ENCODE measurements at places on chromosomes 4 and X. TPM values are rescaled to one million over a fixed set of nuclear protein-coding genes. Genes with fewer than 3 reads are reported as not detected.

DNA sequence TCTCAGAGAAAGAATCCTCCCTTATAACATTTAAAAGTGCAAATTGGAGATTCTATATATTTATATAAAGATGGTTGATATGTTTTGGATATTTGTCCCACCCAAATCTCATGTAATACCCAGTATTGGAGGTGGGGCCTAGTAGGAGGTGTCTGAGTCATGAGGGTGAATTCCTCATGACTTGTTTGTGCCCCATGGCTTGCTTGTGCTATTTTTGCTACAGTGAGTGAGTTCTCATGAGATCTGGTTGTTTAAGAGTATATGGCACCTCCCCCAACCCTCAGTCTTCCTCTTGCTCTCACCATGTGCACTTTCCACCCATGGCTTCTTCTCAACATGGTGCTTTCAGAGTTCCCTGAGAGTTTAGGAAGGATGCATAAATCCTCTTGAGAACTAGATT, 9.5 kb upstream of the ANKRD50 start:
- no peaks in the 10 kb centered on the region for H3K27me3 ChIP-seq
- H3K27ac ChIP-seq, result no peak overlapping the region
- no peaks in the 10 kb centered on the region for H3K36me3 ChIP-seq
- no peaks in the 10 kb centered on the region for H3K4me1 ChIP-seq

Gene MAGEA3
- total RNA-seq, result not detected

GRCh38 chrX:7225338-7225737, 77.4 kb upstream of the PUDP start:
- H3K27me3 ChIP-seq, result no peaks in the 10 kb centered on the region
- no peak overlapping the region for H3K4me3 ChIP-seq
- peaks cover 2% of the 10 kb centered on the region for H3K36me3 ChIP-seq
- no peak overlapping the region for H3K27ac ChIP-seq

DNA sequence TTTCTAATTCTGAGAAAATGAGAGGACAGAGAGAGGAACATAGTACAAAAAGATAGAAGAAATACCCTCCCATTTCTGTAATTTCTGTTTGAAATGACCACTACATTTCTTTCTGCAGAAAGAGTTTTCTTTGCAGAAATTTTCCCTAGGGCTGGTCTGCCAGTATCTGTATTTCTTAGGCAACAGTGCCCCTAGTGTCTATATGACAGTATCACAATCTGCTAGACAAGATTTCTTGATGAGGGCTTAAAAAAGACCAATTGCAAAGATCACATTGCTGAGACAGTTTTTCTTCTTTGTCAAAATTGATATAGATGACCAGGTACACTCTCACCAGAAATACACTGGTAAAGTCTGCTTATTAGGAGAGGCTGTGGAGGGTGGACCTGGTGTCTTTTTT, 81.0 kb upstream of the ZDHHC15 start:
- H3K27me3 ChIP-seq, result peaks cover 6% of the 10 kb centered on the region
- H3K4me3 ChIP-seq, result no peak overlapping the region
- peaks cover 6% of the 10 kb centered on the region for H3K36me3 ChIP-seq
- DNase-seq, result no peak
- no peak overlapping the region for H3K27ac ChIP-seq
- peaks cover 3% of the 10 kb centered on the region for H3K4me1 ChIP-seq

- H3K4me3 ChIP-seq, result no peak overlapping the region
- no peaks in the 10 kb centered on the region for H3K4me1 ChIP-seq
- H3K27ac ChIP-seq, result no peak overlapping the region
- H3K36me3 ChIP-seq, result no peaks in the 10 kb centered on the region
- peaks cover 33% of the 10 kb centered on the region for H3K27me3 ChIP-seq
Observed at GRCh38 chr4:168643111-168643795, 146.4 kb downstream of the PALLD start.

Gene CAPN6
- total RNA-seq, result not detected

DNA sequence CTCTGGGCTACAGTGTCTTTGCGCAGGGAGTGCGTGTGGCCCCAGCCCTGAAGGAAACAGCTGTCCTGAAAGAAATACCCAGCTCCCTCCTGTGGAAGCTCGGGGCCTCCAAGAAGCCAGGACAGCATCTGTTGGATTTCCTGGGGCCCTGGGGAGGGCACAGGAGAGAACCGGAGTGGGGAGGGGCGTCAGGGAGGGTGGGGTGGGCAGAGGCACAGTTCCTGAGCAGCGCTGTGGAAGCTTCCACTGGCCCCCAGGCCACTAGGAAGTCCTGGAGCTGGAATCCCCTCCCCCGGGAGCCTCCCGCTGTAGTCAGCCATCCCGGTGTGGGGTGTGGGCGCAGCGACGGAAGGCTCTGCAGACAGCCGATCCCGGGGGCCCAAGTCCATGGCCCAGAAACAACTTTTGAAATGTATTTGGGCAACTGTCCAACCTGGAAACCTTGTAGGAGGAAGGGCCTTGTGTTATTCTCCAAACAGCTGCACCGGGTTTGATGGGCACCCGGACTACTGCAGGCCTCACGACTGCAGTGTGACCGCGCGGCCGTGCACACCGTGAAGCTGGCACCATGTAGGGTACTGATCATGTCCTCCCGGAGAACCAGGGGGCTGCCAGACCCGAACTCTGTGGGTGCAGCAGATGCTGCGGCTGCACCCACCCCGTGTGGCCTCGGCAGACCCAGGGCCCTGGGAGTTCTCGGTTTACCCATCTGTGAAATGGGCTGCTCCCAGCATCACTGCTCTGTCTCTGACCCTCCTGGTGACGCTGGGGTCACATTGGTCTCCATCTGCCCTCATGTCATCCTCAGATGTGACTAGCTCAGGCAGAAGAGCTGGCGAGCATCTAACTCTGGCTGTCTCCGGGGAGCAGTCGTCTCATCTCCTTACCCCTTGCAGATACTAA, 68.5 kb upstream of the HMX1 start:
- H3K27ac ChIP-seq, result no peak overlapping the region
- no peak for DNase-seq
- no peaks in the 10 kb centered on the region for H3K36me3 ChIP-seq
- peaks cover 6% of the 10 kb centered on the region for H3K4me1 ChIP-seq
- peaks cover 6% of the 10 kb centered on the region for H3K27me3 ChIP-seq
- H3K4me3 ChIP-seq, result no peak overlapping the region

GRCh38 chrX:96181605-96182004, 503.0 kb upstream of the DIAPH2 start:
- no peaks in the 10 kb centered on the region for H3K27me3 ChIP-seq
- no peaks in the 10 kb centered on the region for H3K36me3 ChIP-seq
- H3K4me1 ChIP-seq, result no peaks in the 10 kb centered on the region
- H3K4me3 ChIP-seq, result no peak overlapping the region

DNA sequence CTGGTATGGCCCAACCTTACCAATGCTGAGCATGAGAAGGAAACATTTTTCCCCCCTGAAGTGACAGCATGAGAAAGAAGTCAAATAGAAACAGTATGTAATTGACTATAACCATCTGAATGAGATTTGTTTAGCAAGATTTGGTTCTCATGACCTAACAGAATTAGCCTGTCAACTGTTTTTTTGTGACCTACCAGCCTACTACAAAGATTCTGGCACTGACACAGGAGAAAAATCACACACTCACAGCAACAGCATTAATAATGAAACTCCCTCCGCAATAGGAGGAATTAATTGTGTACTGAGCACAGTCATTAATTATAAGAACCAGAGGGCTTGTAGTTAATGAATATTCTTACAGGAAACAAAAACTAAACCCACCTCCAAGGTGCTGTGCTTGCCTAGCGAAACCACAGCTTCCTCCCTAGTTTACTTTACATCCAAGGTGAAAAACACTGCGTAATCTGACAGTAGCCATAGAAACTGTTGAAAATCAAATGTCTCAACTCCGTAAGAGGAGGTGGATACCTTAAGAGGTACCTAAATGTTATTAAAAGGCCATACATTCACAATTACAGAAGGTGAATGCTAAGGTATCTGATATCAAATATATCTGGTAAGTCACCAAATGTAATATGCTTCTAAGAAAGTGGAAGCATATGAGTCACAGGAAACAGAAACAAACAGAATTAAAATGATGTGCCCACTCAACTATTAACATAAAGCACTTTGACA, 34.9 kb downstream of the MMRN1 start:
- peak overlapping the region; percentile 42 for H3K4me3 ChIP-seq
- peaks cover 6% of the 10 kb centered on the region for H3K36me3 ChIP-seq
- no peak for DNase-seq
- peaks cover 4% of the 10 kb centered on the region for H3K4me1 ChIP-seq

DNA sequence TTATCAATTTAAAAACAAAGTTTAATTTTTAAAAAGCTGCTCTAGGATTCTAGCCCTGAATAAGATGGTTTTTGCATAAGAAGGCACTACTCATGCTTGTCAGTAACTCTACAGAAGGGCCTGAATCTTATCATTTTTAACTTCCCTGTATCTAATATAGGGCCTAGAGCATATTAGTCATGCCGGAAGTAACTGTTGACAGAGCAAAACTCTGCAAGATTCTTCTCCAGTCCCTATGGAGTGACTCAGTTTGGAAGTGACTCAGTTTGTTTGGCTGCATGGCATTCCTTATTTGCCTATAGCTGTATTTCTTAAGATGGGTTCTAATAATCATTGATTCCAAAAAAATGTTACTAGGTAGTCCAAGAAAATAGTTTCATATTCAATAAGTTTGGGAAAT, 431.8 kb upstream of the HTR2C start:
- no peak for DNase-seq
- H3K4me3 ChIP-seq, result no peak overlapping the region
- no peaks in the 10 kb centered on the region for H3K4me1 ChIP-seq
- no peaks in the 10 kb centered on the region for H3K27me3 ChIP-seq
- no peak overlapping the region for H3K27ac ChIP-seq

Gene STK32B
- total RNA-seq, result not detected

Gene IL2RG
- 400 TPM for total RNA-seq
